ENCODE measurements at places on chromosomes 13 and 19.

DNA sequence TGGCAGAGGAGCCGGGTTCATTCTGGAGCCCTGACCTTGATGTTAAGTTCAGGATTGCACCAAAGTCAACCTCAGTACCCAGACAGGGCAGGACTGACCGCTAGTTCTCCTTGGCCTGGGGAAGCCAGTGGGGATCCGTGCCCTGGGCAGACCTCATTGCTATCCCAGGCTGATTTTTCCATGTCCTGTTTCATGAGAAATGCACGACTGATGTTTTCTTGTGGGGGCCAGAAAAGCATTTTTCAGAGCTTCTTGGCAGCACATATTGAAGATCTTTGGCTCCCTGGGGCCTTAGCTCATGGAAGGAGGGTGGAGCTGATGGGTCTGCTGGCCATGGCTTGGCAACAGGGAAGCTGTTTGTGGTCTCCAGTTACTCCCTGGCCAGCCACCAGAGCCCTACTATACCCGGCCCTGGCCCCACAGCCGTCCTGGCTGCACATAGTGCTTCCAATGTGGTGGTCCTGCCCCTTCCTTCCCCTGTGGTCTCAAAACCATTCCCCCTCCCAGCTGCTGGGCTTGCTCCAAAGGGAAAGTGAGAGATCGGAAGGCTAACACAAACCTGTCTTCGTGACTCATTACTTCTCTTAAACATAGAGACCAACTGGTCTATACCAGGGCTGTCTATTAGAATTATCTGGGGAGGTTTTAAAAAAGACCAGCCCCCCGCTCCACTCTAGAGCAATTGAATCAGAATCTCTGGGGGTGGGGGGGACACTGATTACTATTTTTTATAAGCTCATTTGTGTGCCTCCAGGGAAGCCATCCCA, 11.2 kb downstream of the IL17D start:
- DNase-seq, result no peak

DNA sequence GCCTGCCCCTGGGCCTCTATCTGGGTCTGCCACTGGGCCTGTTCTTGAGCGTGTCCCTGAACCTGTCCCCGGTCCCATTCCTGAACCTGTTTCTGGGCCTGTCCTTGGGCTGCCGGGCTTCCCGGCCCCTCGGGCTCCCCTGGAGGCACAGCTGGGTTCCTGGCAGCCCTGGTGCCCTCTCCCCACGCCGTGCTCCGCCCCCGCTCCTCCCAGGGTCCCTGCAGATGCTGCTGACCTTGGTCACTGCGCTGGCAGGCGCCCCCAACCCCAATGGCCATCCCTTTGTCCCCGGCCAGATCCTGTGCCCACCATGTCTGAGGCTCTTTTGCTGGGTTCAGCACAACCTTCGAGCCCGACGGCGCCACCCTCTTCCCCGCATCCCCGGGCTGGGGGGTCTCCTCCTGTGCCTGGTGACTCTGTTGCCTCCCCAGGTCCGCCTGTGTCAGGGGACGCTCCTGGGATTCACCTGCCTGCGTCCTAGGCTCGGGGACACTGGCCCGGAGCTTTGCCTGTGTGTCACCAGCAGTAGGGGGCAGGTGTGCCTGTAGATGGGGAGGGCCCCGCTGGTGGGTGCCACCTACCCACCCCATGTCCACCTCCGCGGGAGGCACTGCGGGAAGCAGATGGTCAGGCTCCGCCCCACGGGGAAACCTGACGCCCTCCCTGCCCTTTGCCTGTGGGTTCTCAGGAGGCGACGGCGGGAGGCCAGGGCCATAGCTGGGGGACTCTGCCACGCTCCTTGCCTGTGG, 41.0 kb upstream of the GRTP1 start:
- DNase-seq, result no peak

DNA sequence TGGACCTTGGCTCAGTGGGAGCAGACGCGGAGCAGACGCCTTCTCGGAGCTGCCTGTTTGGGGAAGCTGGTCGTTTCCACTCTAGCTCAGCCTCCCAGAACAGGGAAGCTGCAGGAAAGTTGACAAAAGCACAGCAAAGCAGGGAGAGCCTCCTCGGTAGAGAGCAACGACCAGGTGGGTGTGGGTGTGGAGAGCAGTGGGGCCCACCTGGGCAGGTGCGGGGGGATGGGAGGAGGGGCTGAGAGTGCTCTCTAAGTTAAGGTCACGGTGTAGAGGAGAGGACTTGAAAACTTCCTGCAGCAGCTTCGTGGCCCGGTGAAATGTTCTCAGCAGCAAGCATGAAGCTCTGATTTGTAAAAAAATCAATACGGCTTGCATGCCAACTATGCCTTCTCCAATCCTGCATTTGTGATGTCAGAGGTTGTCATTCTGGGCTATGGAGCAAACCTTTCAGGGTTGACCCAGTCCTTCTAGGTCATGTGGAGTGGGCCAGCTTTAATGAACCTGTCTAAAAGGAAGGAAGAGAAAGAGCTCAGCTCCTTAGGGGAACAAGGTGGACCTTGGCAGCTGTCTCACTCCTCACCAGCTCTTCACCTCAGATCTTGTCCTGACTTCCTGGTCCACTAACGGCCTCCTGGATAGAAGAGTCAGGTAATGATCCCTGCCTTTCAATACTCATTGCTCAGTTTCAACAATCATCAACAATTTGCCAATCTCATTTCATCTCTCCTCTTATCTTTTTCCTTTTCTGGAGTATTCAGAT, 85.8 kb upstream of the UBL3 start:
- DNase-seq, result no peak

DNA sequence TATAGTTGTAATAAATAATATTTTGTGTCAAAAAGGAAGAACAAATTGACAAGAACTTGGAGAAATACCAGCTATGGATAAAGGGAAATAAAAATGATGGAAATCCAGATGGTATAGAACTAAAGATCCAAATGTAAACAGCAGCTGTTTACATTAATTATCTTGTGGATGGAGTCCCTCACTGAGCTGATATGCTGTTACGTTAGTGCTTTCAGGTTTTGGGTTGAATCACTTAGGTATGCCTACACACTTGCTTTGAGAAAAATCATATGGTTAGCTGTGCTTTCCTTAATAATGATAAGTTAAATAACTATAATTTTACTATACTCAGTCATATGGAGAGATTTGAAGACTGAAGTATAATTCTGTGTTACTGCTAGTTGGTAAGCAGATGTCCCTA, 27.7 kb downstream of the WASF3 start:
- DNase-seq, result no peak

DNA sequence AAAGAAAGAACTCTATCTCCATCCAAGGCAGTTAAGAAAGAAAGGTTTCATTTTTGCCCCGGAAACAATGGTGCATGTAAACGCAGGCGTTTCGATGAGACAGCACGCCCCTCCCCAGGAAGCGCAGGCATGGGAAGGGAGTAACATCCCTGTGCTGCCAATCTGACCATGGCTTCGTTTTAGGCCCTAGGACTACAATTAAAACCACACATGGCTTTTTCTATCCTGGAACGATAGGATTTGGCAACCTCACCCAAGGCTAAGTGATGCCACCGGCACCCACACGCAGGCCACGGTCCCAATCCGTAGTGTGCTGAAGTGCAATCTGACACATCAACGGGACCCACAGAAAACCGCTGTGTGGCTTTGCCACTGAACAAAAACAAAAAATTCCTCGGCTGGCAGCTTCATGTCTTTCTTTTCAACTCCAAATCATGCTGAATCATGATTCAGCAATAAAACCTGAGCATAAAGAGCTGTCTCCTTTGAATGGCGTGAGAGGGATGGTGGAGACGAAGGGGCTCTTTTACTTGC, 24.2 kb downstream of the RANBP3 start:
- DNase-seq, result no peak

- no peak for DNase-seq
Measured at GRCh38 chr13:41503356-41503755, 46.0 kb downstream of the RGCC start.

GRCh38 chr19:4338441-4339355, at the start of gene STAP2:
Gene STAP2, minus strand, starts transcription at chr19:4338827. Its CDS starts 74 bp downstream, at chr19:4338753.
- no peak for DNase-seq

DNA sequence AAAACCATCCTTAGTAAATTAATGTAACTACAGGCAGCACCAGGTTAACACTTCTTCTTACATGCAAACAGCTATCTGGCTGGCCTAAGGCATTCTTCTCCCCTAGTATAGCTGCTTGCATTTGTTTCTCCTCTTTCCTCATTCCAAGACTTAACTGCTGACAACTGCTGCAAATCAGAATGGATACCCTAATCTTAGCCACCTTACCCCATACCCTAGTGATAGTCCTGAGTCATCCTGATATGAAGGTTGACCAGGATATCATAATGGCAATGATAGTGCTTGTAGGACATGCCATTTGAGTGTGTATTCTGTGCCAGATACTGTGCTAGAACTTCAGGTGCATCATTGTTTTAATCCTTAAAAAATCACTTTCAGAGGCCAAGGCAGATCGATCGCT, 138.2 kb upstream of the MAB21L1 start:
- no peak for DNase-seq

DNA sequence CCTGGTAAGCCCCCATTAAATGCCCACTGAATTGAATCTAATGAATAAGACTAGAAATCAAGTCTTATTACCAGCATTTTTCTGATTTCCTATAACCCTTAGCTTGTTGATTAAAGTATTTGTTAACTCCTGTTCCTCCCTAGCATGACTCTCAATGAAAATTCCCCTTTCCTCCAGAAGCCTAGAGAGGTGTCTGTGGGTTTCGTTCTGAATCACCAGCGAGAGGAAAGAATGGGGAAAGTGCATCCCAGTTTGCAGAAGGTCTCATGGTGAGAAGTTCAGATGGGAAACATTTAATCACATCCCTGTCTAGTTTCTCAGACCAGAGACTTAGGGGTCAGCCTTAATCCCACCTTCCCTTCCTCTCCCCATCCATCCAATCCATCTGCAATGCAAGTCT, 26.9 kb downstream of the POU2F2 start:
- no peak for DNase-seq

GRCh38 chr13:96491103-96491502, 401.2 kb downstream of the HS6ST3 start:
- DNase-seq, result no peak

- no peak for DNase-seq
Measured at GRCh38 chr13:105994340-105994739, 541.1 kb downstream of the EFNB2 start.

DNA sequence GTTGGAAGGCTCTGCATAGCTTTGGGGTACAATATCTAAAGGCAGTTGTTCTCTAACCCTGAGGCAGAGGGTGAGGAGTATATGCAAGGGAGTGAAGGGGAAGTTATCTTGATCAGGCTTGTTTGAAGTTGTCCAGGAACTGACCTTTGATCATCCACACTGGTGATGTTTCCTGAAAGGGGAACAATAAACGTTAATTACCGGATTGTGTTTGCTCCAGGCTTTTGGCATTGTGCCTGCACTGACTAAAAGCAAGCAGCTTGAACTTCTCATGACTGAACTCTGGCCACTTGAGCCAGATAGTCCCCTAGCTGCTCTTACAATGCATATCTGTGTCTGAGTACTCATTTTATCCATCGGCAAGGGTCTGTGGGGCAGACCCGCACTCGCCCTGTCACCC, 27.0 kb upstream of the ZNF726 start:
- no peak for DNase-seq

GRCh38 chr13:21465710-21466160, 6.6 kb upstream of the ZDHHC20 start:
- DNase-seq, result no peak

DNA sequence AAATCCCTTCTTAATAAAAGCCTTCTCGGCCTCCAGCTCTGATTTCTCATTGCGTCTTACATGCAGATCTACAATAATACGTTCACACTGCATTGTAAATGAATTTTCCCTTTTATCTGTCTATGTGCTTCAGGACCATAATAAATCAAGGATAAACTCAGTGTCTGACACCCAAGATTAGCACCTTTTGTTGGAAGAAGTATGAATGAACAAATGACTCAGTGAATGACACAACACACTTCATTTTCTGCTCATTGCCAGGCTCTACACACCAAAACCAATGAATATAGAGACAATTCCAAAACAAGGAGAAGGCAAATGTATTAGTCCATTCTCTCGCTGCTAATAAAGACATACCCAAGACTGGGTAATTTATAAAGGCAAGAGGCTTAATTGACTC, 1224.4 kb downstream of the EFNB2 start:
- DNase-seq, result no peak

DNA sequence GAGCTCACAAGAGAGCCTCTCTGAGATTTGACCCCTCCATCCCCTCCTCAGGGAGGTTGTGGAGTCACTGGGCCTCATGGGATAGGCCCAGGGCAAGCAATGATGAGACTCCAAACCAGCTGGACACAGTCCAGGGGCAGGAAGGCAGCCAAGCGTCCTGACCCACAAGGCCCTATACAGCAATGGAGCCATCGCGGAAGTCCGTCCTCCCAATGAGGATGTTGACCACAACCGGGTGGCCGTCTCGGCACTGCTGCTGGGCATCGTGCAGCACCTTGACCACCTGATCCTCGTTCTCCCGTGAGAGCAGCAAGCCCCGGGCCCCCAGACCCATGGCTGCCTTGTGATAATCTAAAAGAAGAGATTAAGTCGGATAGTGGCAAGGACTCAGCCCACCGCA, 7.9 kb downstream of the SYDE1 start:
- DNase-seq, result no peak

GRCh38 chr13:21752501-21752900, 81.6 kb downstream of the FGF9 start:
- DNase-seq, result no peak

- DNase-seq, result peak; percentile 34
Measured at GRCh38 chr19:15283141-15283883, 49.0 kb downstream of the BRD4 start.

- DNase-seq, result no peak
Measured at GRCh38 chr19:49120868-49121267, 1.5 kb downstream of the PPFIA3 start.

- no peak for DNase-seq
Measured at GRCh38 chr13:46948338-46948737, 51.5 kb upstream of the HTR2A start.

DNA sequence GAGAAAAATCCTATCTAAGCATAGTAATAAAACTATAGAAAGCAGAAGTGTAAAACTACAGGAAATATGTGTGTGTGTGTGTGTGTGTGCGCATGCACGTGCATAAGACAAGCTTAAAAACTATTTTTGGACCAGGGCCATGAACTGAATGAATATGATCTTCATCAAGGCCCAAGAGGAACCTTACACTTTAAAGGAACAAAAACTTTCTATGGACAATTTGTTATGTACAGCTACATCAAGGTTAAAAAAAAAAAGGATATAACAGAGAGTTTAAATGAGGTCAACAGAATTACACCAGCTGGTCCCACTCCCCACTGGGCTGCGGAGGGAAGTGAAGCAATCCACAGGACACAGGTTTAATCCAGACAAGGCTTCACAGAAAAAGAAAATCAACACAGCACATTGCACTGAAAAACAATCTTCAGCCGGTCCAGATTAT, 151.1 kb downstream of the LHFPL6 start:
- DNase-seq, result no peak

DNA sequence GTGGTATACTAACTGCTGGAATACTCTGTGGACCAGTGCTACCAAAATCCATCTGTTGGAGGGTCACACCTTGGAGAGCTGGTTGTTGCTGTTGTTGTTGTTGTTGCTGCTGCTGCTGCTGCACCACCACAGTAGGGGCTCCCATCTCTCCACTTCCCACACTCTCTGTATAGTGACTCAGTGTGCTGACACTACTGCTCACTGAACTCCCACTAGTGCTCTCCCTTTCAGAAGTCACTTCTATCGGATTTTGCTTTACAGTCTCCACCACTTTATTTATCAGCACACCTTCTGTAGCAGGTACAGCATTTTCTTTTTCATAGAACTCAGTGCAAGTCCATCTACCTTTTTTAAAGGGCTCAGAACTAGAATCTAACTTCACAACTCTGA, 1.7 kb downstream of the TSC22D1 start:
- no peak for DNase-seq
